ENCODE measurements at places on chromosomes 5 and 9.

DNA sequence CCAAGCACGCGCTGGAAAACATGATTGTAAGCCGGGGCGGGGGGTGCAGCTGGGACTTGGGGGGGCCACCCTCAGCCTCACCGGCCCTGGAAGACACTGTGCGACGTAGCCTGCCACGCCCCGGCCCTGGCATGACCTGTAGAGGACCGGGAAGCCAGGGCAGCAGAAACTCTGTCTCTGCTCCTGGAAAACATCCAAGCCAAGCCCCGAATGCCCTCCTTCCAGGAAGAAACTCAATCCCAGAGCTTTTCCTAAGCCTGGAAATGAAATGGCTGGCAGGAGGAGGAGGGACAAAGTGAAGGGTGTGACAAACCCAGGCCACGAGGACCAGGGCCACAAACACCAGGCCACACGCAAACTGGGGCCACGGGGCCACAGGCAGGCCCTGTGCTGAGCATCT is 55.4 kb downstream of the KCNT1 start:
- no peak for DNase-seq

- no peak for DNase-seq
These were observed 2.0 kb downstream of the EIF4EBP3 start for GRCh38 chr5:140549237-140550144.

DNA sequence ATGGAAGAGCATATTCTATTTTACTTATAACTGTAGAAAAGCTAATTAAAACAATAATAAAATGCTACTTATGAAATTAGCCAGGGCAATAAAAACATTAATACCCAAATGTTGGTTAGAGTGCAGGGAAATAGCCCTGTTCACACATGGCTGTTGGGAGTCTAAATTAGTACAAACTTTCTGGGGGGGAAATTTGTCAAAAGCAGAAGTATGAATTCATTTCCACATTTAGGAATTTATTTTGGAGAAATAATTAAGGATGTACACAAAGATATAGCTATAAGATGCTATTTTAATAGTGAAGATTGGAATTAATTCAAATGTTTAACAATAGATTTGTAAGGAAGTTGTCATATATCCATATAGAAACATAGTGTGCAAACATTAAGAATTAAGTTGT is 190.5 kb downstream of the SEC61B start:
- DNase-seq: no peak

DNA sequence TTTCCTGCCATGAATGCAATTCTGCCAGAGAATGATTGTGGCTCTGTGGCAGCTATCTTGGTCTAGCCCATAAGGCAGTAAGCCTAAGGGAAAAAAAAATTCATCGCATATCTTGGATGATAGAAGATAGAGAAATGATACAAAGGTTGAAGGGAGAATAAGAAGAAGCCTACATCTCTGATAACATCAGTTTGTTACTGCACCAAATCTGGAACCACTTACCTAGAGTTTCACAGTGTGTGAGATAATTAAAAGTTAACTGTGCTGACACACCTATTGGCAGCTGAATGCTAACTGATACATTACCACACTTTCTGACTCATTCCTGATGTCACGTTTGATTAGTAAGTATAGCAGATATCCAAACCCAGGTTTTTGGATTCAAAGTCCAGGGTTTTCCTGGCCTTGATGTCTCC is 91.6 kb upstream of the TAF11L2 start:
- DNase-seq: no peak

DNA sequence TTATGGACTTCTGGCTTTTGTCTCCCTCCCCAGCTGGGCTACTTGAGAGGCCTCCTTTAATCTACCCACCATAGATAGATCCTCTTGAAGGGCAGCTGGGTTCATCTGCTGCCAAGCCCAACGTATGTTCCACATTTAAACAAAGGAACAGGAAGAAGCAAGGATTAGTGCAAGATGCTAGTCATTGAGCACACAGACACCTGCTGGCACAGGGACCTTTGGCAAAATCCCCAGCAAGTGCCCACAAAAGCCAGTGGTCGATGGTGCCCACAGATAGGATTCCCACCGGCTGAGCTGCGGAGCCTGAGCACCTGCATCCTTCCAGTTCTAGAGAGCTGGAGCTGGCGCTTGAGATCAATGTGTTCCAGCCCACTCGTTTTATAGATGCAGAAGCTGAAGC is 57.7 kb upstream of the SHB start:
- DNase-seq: no peak

Measured in activated gamma-delta T cell treated with Interleukin-2 at 50 U/mL for 16 hours (primary cell).